ENCODE measurements at places on chromosomes 3 and 15.

GRCh38 chr3:98390366-98390765 lies at the start of gene OR5K3:
Gene OR5K3, plus strand, starts transcription at chr3:98390666. Its CDS starts 0 bp downstream, at chr3:98390666.
- no peak for DNase-seq

DNA sequence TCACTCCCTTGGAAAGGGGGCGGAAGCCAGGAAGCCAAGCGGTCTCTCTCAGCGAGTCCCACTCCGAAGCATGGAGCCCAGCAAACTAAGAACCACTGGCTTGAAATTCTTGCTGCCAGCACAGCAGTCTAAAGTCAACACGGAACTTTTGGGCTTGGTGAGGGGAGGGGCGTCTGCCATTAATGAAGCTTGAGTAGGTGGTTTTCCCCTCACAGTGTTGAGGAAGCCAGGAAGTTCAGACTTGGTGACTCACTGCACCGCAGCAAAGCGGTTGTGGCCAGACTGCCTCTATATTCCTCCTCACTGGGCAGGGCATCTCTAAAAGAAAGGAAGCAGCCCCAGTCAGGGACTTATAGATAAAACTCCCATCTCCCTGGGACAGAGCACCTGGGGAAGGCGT lies 665.4 kb upstream of the CBLB start:
- peak; percentile 73 for DNase-seq

- no peak for DNase-seq
Observed at GRCh38 chr3:180311242-180311641, 274.5 kb upstream of the PEX5L start.

DNA sequence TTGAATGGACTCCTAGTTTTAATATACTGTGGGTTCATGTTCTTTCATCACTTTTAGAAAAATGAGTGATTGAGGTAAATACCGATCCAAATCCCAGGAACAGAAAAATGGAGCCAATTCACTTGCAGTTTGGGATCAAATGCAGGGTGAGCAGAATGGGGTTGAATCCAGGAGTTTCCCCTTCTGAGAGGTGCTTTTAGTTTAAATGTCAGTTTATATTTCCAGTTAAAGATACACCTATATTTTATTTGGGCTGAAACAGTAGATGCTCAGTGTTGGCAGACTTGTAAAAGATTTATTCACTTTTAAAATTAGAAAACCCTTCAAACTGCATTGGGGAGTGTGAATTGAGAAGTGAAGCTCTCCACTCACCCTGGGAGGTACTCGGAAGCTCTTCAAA lies 2.6 kb downstream of the TRIM71 start:
- DNase-seq: no peak

DNA sequence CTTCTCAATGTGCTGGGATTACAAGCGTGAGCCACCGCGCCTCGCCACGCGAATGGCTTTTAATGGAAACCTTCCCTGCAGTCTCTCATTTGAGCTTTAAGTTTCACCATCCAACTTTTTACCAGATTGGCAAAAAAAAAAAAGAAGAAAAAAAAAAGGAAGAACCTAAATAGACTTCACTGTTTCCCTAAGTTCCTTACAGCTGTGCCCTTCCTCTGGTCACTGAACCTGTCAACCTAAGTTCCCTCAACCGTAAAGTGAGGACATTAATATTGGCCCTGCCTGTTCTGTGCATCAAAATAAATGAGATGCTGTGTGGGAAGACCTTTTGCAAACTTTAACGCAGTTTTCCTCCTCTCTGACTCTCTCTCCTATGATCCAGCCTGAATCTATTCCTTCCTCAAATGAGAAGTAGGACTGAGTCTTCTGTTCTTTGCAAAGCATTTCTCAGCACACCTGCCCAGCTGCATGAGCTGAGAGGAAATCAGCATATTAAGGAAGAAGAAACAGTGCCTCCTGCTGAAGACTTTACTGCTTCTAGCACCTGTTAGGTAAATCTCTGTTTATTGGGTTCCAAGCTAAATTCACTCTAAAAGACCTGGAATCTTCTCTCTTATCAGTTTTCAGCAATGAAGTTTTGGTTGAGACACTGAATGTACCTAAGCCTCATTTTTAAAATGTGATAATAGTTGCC lies 99.6 kb upstream of the ETV5 start:
- DNase-seq: no peak

- no peak for DNase-seq
Observed at GRCh38 chr3:194313560-194314387, 37.4 kb downstream of the CPN2 start.

DNA sequence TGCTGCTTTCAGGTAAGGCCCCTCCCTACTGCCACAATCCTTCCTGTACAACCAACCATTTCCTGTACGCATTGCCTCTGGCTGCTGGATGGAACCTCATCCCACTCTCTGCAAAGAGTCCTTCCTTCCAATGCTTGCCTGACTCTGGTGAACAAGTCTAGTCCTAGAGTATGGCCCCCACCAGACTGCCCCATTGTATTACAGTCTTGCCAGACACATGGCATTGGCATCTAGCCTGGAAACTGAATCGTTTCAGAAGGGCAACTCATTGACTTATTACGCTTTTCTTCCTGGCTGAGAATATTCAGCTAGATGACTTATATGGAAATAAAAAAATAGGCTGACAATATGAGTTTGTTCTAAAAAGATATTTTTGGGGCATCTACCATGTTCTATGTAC lies 170.3 kb downstream of the SUCLG2 start:
- no peak for DNase-seq

- no peak for DNase-seq
Observed at GRCh38 chr15:67076147-67076843, 10.9 kb downstream of the SMAD3 start.

DNA sequence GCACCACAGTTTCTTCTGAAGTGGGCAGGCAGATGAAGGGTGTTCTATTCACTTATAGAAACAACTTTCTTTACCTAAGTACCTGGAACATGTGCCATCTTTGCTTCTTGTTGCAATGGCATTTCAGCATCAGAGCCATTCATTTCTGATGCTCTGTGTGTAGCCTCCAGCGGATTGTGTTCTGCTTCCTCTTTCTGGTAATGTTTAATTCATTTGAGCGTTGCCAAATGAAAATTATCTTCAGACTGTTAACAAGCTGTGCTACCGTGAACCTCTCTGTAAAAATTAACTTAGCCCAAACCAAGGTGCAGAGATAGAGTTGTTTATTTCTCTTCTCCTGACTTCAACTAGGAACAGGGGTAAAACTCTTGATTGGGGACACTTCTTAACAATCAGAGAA lies 302.0 kb downstream of the EDEM1 start:
- no peak for DNase-seq

GRCh38 chr3:87145553-87145952 lies 81.6 kb upstream of the CHMP2B start:
- peak; percentile 24 for DNase-seq

GRCh38 chr3:56339244-56339643 lies 129.0 kb downstream of the ERC2 start:
- no peak for DNase-seq

DNA sequence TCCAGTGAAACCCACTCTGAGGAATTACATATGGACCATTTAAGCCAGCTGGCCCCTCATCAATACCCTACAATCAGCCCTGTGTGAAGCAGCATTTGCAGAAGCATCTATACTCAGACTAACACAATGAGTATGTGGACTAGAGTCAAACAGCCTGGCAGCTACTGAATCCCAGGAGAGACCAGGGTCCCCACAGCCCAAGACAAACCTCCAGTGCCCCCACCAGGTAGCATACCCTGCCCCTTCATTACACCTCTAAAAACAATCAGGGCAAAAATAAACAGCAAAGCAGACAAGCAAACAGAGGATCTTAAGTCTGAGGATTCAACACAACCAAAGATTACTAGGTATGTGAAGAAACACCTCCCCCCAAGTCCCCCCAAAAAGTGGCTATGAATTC lies 157.4 kb downstream of the LEKR1 start:
- DNase-seq: no peak

- DNase-seq: no peak
Observed at GRCh38 chr15:68463444-68463843, 31.5 kb upstream of the ITGA11 start.

DNA sequence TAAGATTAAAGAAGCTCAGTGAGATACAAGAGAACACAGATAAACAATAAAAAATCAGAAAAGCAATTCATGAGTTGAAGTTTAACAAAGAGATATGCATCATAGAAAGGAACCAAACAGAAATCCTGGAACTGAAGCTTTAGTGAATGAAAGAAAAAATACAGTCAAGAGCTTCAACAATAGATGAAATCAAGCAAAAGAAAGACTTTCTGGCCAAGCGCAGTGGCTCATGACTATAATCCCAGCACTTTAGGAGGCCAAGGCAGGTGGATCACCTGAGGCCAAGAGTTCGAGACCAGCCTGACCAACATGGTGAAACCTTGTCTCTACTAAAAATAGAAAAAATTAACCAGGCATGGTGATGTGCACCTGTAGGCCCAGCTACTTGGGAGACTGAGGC lies 301.6 kb upstream of the MANF start:
- DNase-seq: no peak

- DNase-seq: no peak
Observed at GRCh38 chr3:52072471-52072870, 16.1 kb upstream of the DUSP7 start.

- DNase-seq: no peak
Observed at GRCh38 chr3:146403792-146404191, 65.6 kb downstream of the PLSCR2 start.

- no peak for DNase-seq
Observed at GRCh38 chr3:102718651-102719050, 283.8 kb downstream of the ZPLD1 start.

DNA sequence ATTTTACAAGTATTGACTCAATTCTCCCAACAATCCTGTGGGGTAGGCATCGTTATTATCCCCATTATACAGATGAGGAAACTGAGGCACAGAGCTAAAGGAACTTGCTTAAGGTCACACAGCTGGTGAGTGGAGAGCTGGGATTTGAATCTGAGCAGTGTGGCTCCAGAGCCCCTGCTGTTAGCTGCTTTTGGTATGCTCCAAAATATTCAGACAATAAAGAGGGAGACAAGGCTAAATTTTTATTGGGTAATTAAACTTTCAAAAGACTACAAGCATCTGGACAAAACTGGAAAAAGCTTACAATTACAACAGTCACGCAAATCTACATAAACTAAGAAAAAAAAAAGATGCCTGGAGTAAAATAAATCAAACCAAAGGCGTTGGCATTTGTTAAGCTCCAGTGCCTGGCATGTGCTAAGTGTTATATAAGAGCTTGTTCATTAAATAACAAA lies 27.7 kb downstream of the CCDC13 start:
- DNase-seq: no peak

GRCh38 chr3:30465454-30465853 lies 140.9 kb upstream of the TGFBR2 start:
- no peak for DNase-seq

DNA sequence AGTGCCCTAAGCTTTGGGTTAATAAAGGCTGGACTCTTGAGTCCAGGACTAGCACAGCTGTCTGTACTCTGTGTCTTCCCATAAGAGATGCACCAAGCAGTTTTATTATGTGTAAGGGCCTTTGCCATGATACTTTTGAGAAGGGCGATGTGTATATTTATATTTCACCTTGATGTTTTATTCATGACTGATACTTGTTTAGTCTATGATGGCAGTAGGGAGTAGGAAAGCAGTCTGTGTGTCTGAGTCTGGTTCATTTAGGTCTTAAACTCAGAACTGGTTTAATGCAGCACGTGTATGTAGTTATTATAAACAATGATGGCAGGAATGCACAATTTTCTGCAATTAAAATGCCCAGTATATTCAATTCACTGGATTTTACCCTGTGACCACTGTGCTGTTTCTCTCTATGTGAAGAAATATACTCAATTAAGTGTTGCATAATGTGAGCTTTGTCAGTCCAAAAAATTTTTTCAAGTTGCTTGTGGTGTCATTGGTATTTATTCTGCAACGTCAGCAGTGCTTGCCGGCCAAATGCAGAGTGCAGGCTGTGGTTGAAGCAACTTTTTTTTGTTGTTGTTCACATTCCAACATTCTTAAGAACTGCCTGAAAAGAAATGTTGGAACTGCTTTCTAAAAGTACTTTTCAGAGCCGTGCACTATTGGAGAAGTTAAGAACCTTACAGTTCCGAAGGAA lies 423.7 kb upstream of the SEMA6D start:
- DNase-seq: no peak

GRCh38 chr3:8579096-8579495 lies 65.5 kb downstream of the SSUH2 start:
- no peak for DNase-seq

- peak; percentile 26 for DNase-seq
Observed at GRCh38 chr15:51830276-51830806, 888 bp downstream of the TMOD3 start.

GRCh38 chr3:41808152-41808551 lies 153.8 kb downstream of the ULK4 start:
- no peak for DNase-seq

DNA sequence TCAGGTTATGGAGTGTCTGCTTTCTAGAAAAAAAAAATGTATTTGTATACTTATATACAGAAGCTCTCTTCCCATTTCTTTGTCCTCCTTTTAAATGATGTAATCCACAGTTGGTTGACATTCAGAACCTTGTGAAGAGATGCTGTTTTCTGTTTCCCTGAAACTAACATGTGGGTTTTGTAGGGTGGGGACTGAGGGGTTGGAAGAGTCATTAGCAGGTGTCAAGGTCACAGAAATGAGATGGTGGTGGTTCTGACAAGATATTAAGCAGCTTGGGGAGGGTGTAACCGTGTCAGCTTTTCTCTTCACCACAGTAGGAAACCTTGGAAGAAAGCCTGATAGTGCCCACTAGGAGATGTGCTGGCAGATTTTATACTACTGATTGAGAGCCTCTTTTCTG lies 2.4 kb downstream of the RASA2 start:
- DNase-seq: peak; percentile 73

DNA sequence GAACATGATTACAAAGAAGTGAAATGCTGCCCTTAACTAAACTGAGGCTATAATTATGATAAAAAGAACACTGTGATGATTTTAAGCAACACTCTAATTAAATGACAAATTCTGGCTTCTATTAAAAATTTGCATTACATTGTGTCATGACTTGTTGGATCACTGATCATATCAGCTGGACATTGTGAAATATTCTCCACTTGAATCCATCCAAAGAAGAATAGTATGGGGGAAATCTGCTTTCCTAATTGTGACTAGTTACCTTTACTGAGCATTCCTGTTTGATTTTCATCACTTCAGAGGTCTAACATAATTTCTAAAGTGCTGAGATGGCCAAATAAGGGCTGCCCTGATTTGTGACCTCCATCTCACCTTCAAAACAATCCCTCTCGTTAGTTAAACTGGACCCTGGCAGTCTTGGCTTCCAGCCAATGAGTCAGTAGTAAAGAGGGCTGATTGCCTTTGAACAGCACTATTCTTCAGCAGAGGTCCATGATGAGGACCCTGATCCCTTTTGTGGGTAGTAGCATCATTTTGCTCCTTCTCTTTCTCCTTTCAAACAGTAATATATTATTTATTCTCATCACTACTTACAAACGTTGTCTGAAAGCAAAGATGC lies 53.5 kb upstream of the LEKR1 start:
- DNase-seq: no peak

Measured in activated CD4-positive, alpha-beta T cell treated with anti-CD3 and anti-CD28 coated beads, Interleukin-2, amount 50 U/mL, for 16 hours (primary cell).